ENCODE measurements at places on chromosomes 7 and 10. TPM values are rescaled to one million over a fixed set of nuclear protein-coding genes. Genes with fewer than 3 reads are reported as not detected.
A peak's percentile ranks its signal among the peaks of the same experiment; 100 is the strongest.

The CTAGE4 gene
- total RNA-seq = 1.3 TPM

The RASA4B gene
- total RNA-seq = 7.4 TPM

The PPP1R9A gene
- total RNA-seq = 4.4 TPM

The LARP4B gene
- total RNA-seq = 79.6 TPM

The LIPN gene
- total RNA-seq = not detected

The ABCB1 gene
- not detected for total RNA-seq

The OR6B1 gene
- total RNA-seq = not detected

GRCh38 chr7:75965617-75966016 is 28.8 kb downstream of the TMEM120A start:
- H3K4me1 ChIP-seq = peaks cover 18% of the 10 kb centered on the region
- DNase-seq = no peak
- H3K4me3 ChIP-seq = no peak overlapping the region

DNA sequence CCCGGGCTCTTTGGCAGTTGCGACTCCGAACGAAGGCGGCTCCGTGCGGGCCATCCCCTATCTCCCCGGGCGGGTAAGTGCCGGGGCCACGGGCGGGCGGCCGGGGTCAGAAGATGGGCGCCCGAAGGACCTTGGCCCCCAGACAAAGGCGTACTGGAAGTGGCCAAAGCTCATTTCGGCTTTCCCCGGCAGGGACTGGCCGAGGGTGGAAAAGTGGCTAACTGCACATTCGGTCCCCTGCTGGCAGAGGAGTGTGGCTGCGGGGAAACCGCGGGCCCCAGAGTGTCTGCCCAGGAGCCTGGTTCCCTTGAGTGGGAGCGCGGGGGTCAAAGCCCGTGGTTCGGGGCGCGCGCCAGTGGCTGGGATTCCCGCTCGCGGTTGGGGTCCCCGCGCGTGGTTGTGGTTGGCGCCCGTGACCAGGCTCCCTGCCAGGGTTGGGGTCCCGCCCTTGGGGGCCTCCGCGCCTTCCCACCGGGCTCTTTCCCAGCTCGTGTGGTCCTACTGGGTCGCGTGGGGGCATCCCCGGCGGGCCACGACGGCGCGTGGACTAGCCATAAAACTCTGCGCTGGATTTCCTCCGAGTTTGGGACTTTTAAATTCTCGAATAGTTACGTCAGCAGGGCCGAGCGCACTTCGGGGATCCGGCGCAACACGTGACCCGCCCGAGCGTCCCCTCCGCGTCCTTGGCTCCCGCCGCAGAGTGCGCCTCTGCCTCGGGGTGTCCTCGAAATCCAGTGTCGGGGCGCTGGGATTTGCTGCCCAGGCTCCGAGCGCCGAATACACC is 124.4 kb downstream of the TACC2 start:
- peak overlapping the region; percentile 95 for H3K27ac ChIP-seq
- H3K36me3 ChIP-seq = no peaks in the 10 kb centered on the region
- peak; percentile 90 for DNase-seq
- H3K4me3 ChIP-seq = peak overlapping the region; percentile 83

GRCh38 chr7:92925876-92926696 is 89.7 kb upstream of the CDK6 start:
- no peaks in the 10 kb centered on the region for H3K36me3 ChIP-seq
- H3K4me1 ChIP-seq = peaks cover 14% of the 10 kb centered on the region
- no peaks in the 10 kb centered on the region for H3K27me3 ChIP-seq
- H3K27ac ChIP-seq = no peak overlapping the region
- DNase-seq = no peak

- H3K4me3 ChIP-seq = no peak overlapping the region
- no peaks in the 10 kb centered on the region for H3K36me3 ChIP-seq
- H3K4me1 ChIP-seq = peaks cover 6% of the 10 kb centered on the region
Measured at GRCh38 chr7:47875406-47875805, 72.9 kb downstream of the PKD1L1 start.

DNA sequence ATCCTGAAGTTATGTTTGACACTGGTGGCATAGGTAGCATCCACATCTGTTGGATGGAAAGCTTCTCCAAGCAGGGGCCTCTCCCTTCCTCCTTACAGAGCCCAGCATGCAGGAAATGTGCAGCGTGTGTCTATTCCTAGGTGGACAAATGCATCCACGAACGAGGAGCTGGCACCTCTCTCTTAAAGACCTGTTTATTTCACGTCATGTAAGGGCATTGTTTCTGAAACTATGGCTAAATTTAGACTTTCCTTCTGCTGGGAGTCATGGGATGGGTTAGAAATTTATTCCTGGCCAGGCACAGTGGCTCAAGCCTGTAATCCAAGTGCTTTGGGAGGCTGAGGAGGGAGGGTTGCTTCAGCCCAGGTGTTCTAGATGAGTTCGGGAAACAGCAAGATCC is 208.4 kb upstream of the SVIL start:
- peaks cover 25% of the 10 kb centered on the region for H3K4me1 ChIP-seq
- no peaks in the 10 kb centered on the region for H3K36me3 ChIP-seq
- DNase-seq = no peak
- H3K27me3 ChIP-seq = peaks cover 2% of the 10 kb centered on the region

DNA sequence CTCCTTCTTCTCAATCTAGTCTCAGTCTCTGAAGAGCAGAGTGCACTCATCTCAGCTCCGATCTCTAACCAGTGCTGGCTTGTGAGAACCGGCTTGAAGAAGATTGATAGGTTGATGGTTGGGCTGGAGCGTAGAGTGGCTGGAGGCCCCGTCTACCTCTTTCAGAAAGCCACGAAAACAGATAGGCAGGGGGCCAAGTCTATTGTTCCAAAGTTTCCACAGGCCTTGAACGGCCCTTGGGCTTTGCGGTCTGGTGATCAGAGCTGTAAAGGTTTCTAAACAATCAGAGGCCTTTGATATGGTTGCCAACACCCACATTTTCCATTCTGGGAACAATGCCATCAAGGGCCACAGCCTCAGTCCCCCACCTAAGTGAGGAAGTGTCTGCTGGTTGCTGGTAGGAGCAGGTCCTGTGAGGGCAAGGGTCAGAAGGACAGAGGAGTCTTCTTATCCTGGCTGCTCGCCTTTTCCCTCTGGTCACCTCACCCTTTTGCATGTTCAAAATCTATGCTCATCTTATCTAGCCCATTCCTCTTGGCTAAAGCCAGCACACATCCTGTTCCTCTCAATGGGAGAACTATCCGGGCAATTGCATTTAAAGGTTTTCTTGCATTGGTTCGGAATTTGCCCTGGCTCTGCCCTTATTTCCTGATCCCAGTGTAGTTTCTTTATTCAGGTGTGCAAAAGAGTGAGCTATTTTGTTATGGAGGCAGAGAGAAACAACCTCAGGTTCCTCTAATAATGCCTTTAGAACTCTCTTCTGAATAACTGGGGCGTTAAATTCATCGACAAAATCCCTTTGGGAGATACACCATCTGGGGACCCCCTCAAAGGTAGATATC is 70.3 kb upstream of the KMT2E start:
- no peaks in the 10 kb centered on the region for H3K27me3 ChIP-seq
- peak overlapping the region; percentile 98 for H3K27ac ChIP-seq
- peaks cover 16% of the 10 kb centered on the region for H3K4me1 ChIP-seq
- DNase-seq = no peak
- H3K36me3 ChIP-seq = no peaks in the 10 kb centered on the region

GRCh38 chr10:58582045-58582444 is 69.4 kb downstream of the BICC1 start:
- H3K27me3 ChIP-seq = no peaks in the 10 kb centered on the region
- H3K4me3 ChIP-seq = no peak overlapping the region
- H3K4me1 ChIP-seq = peaks cover 46% of the 10 kb centered on the region
- no peak overlapping the region for H3K27ac ChIP-seq
- peaks cover 14% of the 10 kb centered on the region for H3K36me3 ChIP-seq

DNA sequence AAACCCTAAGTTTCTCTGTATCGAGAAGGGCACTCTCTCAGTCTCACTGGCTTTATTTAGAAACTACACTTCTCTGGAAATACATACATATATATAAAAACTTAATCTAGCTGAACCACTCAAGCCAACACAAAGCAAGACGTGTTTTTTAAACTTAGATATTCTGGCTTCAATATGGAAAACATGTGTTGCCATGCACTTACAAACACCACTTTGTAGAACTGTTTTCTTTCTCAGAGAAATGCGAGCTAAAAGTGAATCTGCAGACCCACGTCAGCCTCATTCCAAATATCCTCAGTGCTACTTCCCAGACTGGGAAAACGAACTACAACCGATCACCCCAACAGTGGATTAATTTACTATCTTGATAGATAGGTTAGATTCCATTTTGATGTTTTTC is 1.7 kb downstream of the CCDC3 start:
- H3K4me3 ChIP-seq = peak overlapping the region; percentile 75
- peaks cover 25% of the 10 kb centered on the region for H3K4me1 ChIP-seq
- no peak for DNase-seq
- H3K36me3 ChIP-seq = no peaks in the 10 kb centered on the region
- no peak overlapping the region for H3K27ac ChIP-seq

DNA sequence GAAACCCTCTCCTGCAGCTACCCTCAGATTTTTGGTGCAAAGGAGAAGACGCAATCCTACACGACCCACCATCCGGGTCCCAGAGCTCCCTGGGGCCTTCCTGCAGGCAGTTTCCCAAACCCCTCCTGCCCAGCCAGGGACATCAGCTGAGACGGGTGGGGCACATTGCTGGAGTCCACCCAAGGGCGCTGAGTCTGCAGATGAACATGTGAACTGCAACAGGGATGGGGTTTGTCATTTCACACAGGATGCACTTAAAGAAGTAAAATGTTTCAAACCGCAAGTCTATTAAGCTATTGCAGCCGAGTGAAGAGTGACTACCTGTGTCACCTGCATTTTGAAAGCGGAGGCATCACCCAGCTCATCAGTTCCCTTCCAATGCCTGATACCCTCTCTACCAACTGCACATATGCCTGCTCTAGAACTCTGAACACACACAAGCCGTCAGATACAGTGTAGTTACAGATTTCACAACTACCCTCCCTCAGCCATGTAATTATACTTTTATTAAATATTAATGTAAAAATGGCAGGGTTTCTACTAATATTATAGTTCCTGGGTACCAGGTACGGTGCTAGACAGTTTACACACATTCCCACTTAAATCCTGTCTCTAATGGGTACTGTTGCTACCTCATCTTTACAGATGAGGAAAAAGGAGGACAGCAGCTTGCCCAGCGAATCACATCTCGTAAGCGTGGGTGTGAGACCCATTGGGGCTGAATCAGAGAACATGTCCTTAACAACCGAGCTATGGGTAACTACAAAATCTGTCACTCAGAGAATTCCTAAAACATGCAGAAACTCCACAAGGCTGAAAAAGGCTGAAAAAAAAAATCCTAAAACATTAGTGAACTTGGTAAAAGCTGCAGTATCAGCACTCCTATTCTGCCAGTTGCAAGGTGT is 71.2 kb downstream of the GRB10 start:
- peaks cover 5% of the 10 kb centered on the region for H3K36me3 ChIP-seq
- DNase-seq = no peak
- H3K4me1 ChIP-seq = peaks cover 38% of the 10 kb centered on the region
- peak overlapping the region; percentile 11 for H3K27ac ChIP-seq

GRCh38 chr7:101134399-101134980 is 7.6 kb downstream of the SERPINE1 start:
- peaks cover 72% of the 10 kb centered on the region for H3K36me3 ChIP-seq
- H3K4me3 ChIP-seq = peak overlapping the region; percentile 47
- H3K4me1 ChIP-seq = peaks cover 85% of the 10 kb centered on the region
- peak overlapping the region; percentile 97 for H3K27ac ChIP-seq

- no peaks in the 10 kb centered on the region for H3K4me1 ChIP-seq
- no peak overlapping the region for H3K4me3 ChIP-seq
- H3K27me3 ChIP-seq = no peaks in the 10 kb centered on the region
- H3K36me3 ChIP-seq = no peaks in the 10 kb centered on the region
Measured at GRCh38 chr10:62637249-62638061, 167.1 kb upstream of the ADO start.

DNA sequence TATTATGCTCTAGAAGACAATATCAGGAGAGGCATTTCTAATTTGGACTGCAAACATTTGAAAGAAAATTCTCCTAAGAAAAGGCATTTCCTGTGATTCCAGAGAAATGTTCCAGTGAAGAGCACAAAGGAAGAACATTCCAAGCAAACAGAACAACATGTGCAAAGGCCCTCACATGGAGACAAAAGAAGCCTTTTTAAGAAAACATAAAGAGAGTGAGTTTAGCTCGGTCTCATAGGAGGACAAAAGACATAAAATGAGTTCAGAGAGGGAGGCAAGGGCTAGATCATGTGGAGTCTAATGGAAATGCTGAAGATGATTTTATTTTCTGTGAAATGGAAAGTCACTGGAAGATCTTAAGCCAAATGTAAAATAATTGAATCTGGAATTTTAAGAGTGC is 269.8 kb upstream of the HGF start:
- no peak overlapping the region for H3K4me3 ChIP-seq
- H3K27me3 ChIP-seq = no peaks in the 10 kb centered on the region
- DNase-seq = no peak
- peak overlapping the region; percentile 53 for H3K27ac ChIP-seq

- peaks cover 41% of the 10 kb centered on the region for H3K4me1 ChIP-seq
- peak; percentile 90 for DNase-seq
- H3K27me3 ChIP-seq = no peaks in the 10 kb centered on the region
- H3K36me3 ChIP-seq = peaks cover 10% of the 10 kb centered on the region
- no peak overlapping the region for H3K4me3 ChIP-seq
Measured at GRCh38 chr7:774161-775109, 47.4 kb upstream of the PRKAR1B start.

GRCh38 chr7:140581411-140581810 is 59.2 kb downstream of the DENND2A start:
- no peak for DNase-seq
- H3K27me3 ChIP-seq = no peaks in the 10 kb centered on the region
- H3K4me3 ChIP-seq = no peak overlapping the region
- peaks cover under 1% of the 10 kb centered on the region for H3K4me1 ChIP-seq

GRCh38 chr10:87000491-87000890 is 19.6 kb upstream of the FAM25A start:
- no peaks in the 10 kb centered on the region for H3K27me3 ChIP-seq
- no peak overlapping the region for H3K4me3 ChIP-seq
- H3K4me1 ChIP-seq = peaks cover 8% of the 10 kb centered on the region
- no peak overlapping the region for H3K27ac ChIP-seq
- H3K36me3 ChIP-seq = no peaks in the 10 kb centered on the region

- no peaks in the 10 kb centered on the region for H3K4me1 ChIP-seq
- H3K27ac ChIP-seq = no peak overlapping the region
- H3K27me3 ChIP-seq = peaks cover 34% of the 10 kb centered on the region
- no peaks in the 10 kb centered on the region for H3K36me3 ChIP-seq
Measured at GRCh38 chr10:23293973-23294590, 50.5 kb downstream of the C10orf67 start.
